ENCODE measurements at places on chromosomes 7 and 10.
A peak's percentile ranks its signal among the peaks of the same experiment; 100 is the strongest.

DNA sequence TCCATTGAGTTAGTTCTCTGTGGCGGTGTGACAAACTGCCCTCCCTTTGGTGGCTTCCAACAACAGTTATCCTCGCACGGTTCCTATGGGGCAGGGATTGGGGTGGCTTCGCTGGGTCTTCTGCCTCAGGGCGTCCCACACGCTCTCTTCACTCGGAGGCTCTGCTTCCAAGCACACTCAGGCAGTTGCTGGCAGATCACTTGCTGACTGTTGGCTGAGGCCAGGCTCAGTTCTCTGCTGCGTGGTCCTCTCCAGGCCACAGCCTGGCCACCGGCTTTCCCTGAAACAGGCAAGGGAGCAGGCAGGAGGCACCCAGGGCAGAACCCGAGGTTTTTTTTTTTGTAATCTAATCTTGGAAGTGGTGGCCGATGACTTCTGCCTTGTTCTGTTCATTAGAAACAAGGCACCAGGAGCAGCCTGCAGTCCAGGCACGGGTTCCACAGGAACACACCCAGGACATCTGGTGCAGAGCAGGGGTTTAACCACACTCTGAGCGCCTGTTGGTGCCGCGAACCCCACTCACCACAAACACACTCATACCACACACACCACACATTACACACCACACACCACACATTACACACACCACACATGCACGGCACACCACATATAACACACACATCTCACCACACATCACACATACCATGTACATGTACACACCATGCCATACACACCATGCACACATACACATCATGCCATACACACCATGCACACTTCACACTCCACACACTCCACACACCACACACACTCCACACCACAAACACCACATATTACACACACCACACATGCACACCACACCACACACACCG lies 112.2 kb downstream of the PTPN20 start:
- DNase-seq = no peak

DNA sequence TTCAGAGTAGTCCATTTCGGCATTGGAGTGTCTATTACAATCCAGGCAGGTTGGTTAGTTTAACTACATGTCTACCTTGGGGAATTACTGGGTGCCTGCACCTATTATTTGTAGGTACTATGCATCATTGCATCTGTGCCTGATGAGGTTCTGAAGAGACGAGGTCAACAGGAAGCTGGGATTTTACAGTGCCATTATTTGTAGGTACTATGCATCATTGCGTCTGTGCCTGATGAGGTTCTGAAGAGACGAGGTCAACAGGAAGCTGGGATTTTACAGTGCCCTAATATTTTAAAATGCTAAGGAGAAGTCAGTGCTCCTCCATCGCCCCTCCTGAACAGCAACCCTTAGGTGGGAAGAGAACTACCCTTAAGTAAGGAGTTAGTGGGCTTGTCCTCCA lies 41.7 kb downstream of the NPY start:
- DNase-seq = no peak

DNA sequence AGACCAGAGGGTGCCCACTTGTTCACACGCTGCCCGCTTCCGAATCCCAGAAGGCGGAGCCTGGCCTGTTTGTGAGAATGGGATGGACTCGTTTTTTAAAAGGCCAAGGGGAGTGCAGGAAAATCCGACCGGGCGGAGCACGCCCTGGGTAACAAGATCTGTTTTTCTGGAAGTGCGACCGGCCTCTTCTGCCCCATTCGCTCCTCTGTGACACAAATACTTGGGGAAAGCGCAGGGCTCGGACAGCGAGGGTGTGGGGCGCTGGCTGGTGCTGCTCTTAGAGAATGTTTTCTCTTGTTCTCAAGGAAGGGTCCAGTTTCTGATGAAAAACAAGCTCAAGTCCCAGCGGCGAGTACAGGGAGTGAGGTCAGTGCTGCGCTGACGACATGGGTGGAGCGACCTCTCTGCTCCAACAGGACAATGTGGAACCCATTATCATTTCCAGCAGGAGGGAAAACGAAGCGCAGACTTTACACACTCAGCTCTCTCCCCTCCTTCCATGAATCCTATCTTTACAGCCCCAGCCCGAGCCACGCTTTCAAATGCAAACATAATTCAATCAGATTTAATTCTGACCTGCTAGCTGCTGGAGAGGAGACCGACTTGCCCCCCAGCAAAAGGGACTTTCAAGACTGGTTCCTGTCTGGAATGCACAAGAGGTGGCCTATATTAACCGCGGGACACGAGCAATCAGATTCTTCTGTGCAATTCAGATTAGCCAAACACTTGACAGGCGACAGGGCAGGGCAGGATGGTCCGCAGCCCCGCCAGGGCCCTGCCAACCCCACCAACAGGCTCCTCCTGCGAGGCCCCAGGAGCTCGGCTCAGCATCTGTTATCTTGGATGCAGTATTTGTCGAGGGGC lies 1.1 kb downstream of the RADIL start:
- peak; percentile 80 for DNase-seq

- no peak for DNase-seq
Measured at GRCh38 chr7:99499371-99499720, 735 bp downstream of the ZNF394 start.
